H7 (cell line): ENCODE measurements at places on chromosomes 5 and 9. TPM values are rescaled to one million over a fixed set of nuclear protein-coding genes. Genes with fewer than 3 reads are reported as not detected.
A peak's percentile ranks its signal among the peaks of the same experiment; 100 is the strongest.

DNA sequence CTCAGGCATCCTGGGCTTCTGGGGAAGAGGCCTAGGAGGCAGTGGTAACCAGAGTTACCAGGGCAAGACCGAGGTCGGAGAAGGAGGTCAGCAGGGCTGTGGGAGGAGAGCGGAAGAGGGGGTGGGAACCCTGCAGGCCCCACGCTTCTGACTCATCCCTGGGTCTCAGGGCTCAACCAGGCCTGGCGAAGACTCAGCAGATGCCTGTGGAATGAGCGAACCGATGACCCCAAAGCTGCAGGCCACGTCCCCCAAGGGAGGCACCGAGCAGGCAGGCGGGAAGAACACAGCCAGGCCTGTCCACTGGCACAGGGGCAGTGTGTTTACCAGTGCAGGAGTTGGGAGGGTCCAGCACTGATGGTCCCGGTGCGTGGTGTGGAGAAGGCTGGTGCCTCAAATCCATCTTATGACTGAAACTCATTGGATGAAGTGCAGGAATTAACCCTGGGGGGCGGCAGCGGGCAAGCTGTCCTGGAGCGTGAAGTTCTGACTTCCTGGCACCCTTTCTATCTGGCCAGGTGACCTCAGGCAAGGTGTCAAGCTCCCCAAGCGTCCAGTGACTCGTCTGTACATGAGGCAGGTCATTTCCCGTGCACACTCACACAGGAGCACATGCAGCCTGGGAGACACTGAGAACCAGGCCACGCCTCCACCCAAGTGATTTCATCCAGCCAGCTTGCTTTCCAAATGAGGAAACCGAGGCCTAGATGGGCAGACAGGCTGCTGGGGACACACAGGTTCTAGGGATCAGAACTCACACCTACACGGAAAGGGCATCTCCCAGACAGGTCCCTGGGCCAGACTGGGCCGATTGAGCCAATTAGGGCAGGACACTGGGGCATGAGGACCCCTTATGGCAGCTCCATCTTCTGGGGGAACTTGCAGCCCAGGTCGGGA, 69.1 kb downstream of the ADAMTS2 start:
- no peak for DNase-seq

DNA sequence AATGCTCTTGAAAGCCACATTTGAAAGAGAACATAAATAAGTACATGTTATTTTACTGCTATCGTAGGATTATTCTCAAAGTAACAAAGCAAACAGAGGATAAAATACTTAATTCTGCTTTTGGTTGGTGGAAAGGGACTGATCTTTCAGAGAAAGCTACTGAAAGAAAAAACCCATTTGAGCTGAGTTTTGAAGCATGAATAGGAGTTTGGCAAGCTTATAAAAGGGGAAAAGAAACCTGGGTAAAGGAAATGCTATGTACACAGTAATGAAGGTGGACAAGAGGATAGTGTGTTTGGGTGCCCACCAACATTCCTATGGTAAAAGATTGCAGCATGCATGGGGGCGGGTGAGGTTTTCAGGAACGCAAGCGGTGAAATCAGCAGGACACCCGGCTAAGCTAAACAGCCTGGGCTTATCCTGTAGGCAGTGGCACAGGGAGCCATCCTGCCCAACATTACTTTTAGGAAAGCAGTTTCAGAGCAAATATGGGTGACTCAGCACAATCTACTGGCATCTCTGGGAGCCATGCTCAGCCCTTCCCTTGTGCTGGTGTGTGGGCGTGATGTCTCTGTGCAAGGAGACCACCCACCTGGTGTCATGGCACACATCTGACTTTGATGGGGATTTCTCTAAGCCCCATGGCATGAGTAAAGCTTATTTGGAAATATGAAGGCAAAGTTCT, 673.9 kb upstream of the KLF4 start:
- DNase-seq = peak; percentile 10

GRCh38 chr5:132184588-132184987, 43.1 kb downstream of the P4HA2 start:
- peak; percentile 57 for DNase-seq

GRCh38 chr9:90546200-90546599, 96.4 kb downstream of the DIRAS2 start:
- DNase-seq = no peak

GRCh38 chr5:68379275-68380036, 163.9 kb downstream of the PIK3R1 start:
- DNase-seq = no peak

DNA sequence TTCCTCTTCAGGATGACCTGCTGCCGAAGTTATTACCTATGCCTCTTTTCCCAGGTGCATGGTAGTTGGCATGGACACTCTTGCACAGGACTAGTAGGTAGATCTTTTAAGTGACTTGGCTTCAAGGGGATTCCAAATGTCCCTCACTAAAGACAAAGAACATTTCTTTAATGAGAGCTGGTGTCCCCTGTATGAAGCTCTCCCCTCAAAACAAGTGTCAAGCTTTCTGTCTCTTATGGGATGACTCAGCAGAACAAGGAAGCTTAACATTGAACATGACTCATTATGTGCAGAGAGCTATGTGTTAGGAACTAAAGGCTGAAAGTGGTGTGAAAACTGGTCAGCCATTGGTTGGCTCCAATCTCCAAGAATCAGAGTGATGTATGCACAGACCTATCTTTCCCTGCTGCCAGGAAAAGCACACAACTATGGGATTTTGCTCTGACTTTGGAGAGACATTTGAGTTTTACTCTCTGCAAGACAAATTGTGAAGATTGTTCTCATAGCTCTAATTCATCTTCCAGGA, 120.5 kb downstream of the PRDM6 start:
- no peak for DNase-seq

DNA sequence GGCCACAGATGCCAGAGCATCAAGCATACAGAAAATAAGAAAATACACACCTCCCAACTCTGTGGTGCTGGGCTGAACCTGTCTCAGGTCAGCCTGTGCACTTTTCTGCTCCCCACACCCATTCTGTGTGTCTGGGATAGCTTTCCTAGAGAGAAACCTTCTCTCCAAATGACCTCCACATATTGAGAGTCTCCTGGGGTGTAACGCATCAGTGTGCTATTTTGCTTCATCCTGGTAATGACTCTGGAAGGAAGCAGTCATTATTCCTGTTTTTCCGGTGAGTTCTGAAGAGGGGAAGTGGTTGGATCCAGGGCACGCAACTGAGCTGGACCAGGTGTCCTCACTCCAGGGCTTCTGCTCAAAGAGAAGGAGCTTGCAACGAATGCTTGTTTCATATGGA, 73.2 kb upstream of the SH3PXD2B start:
- DNase-seq = no peak

- DNase-seq = peak; percentile 65
Measured at GRCh38 chr9:91424403-91425176, 958 bp upstream of the NFIL3 start.

- DNase-seq = no peak
Measured at GRCh38 chr5:113572716-113573115, 59.2 kb downstream of the YTHDC2 start.

GRCh38 chr5:143721925-143722324, 90.0 kb upstream of the HMHB1 start:
- DNase-seq = no peak

DNA sequence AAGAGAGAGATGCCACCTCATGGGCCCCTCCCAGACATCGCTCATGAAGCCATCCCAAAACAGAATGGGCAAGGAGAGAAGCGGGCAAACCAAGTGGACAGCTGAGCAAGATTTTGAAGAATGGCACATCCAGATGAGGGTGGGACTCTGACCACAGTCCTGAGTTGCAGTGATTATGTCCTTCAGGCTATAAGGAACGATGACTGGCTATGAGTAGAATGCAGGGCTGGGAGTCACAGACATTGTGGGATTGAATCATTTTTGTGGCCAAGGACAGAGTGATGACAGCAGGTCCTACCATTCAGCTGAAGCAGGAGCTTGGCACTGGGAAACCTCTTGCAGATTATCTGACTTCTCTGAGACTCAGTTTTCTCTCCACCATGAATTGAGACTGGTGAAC, 245.7 kb upstream of the SLC30A5 start:
- no peak for DNase-seq

DNA sequence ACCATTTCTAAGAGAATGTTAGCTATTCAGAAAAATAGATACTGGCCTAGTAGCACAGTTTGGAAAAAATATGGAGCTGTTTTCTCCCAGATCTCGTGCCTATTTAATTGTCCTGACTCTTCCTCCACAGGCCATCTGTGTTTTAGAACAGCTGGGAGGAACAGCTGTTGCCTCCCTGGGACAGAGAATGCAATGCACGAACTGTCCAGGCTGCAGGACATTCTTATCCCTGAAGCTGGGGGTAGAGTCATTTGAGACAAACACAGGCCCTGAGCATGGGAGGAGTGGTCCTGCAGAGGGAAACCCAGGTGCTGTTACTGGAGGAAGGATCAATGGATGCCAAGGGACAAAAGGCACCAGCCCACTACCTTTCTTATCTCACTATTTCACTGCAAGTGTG, 20.9 kb upstream of the SPARC start:
- DNase-seq = no peak

ARHGEF37 gene
- 0.14 and 0.26 TPM in 2 replicates for total RNA-seq

ANKRA2 gene
- 16.2 and 28.2 TPM in 2 replicates for total RNA-seq

PKD2L2 gene
- total RNA-seq = not detected in 2 replicates

PCDHB3 gene
- 0.21 and 0.26 TPM in 2 replicates for total RNA-seq
